Left cardiac atrium (tissue), 4 donors: ENCODE measurements at places on chromosomes 5 and 9.

- DNase-seq: no peak
These were observed 10.4 kb downstream of the PPP2R2B start for GRCh38 chr5:146867996-146868708.

DNA sequence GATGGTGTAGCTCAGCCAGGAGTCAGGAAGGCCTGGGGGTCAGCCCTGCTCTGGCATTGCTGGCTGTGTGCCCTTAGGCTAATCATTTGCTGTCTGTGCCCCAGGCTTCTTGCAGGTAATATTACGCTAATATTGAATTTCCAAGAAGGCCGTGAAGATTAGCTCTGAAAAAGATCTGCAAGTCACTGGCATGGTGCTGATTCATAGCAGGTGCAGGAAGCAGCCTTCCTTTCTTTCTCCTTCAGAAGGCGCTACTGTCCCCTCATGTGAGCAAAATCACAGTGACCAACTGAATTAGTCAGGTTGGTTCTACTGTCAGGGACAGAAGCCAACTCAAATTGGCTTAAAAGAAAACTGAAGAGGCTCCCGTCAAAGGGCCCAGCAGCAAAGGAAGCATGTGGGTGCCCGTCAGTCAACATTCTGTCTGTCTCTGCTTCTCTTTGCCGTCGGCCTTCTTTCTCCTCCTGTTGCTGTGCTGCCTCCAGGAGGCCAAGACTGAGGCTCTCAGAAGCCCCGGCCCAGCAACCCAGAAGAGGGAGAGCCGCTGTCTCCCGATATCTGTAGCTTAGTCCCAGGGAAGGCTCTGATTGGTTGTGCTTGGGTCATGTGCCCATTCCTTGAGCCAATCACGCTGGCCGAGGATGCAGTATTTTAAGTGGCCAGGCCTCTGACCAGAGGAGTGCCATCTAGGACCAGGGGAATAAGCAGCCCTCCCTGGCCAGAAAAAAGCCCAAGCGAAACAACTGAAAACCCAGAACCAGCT, 67.8 kb upstream of the NEURL1B start:
- no peak for DNase-seq

- DNase-seq: no peak
These were observed 367.4 kb downstream of the PSAT1 start for GRCh38 chr9:78664370-78664769.

DNA sequence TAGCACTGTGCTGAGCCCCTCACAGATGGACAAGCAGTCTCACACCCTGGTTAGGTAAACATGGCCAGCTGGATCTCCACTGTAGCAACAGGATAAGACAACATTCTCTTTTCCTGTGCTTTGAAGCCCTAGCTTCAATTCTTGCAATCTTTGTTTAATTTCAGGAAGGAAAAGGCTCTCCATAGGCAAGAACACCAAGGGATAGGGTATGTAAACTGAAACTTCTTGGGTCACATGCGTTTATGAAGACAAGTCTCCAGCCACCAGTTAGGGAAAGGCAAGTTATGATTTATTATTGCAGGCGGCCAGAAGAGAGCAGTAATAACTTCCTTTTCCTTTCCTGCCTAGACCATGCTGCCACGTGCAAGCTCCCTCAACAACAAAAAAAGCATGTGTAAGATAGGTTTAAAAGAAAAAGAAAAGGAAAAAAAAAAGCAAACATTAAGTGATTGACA, 50.1 kb upstream of the POU5F2 start:
- no peak for DNase-seq

DNA sequence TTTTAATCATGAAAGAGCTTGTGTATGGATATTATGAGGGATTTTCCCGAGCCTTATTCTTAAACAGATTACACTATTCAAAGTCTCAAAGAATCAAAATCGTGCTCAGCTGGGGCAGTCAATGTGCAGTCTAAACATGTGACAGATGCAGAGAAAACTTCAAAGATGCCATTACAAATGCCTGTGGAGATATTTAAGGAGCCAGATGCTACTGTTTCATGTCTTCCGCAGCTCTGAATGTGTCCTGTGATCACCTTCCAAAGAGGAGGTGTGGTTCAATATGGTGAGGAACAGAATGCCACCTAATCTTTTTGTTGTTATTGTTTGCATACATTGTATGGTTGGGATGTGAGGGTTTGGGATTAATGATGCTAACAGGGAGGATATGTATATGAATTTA, 593.3 kb upstream of the ARRDC3 start:
- no peak for DNase-seq

- DNase-seq: no peak
These were observed 169.5 kb upstream of the S1PR3 start for GRCh38 chr9:88821746-88822106.

- DNase-seq: no peak
These were observed 66.0 kb upstream of the TAF1L start for GRCh38 chr9:32701321-32702022.

- no peak for DNase-seq
These were observed 43.3 kb upstream of the EQTN start for GRCh38 chr9:27340285-27340674.

DNA sequence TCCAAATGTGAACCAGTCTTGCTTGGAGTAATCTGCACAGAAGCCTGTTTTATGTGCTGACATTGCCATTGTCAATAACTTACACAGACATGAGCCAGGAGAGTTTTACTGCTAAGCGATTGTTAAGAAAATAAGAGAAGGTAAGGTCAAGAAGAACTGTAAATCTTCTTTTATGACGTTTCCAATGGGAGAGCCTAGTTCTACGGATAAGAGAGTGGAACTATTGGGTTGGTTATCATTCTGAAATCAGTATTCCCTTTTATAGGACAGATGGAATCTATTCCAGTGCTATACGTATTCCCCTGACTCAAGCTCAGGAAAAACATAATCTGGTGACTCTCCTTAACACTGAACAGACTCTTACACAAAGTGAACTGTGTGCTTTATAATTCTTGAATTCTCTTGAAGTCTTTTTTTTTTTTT, 137.9 kb upstream of the OTULINL start:
- no peak for DNase-seq
